ENCODE measurements at places on chromosomes 11 and 22. TPM values are rescaled to one million over a fixed set of nuclear protein-coding genes. Genes with fewer than 3 reads are reported as not detected.

DNA sequence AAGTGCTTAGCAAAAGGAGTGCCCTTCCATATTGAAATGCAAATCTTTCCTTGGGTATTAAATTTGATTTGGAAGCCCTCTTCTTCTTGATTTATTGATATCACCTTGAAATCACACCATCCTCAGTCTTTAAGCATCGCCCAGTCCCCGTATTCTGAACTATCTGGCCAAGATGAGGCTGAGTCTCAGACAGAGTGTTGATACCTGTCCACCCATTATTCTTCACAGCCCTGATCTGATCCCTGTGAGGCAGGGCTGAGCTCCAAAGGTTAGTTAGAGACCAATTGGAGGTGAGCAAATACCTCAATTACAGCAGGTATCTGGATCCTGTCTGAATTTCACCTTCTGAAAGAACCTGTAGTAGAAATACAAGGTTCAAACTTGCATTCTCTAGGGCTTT, 326.3 kb downstream of the FAT3 start:
- H3K27me3 ChIP-seq: no peaks in the 10 kb centered on the region
- no peak overlapping the region for H3K4me3 ChIP-seq
- no peak for DNase-seq
- H3K4me1 ChIP-seq: no peaks in the 10 kb centered on the region
- H3K36me3 ChIP-seq: no peaks in the 10 kb centered on the region
- H3K27ac ChIP-seq: no peak overlapping the region

- H3K27ac ChIP-seq: no peak overlapping the region
- no peaks in the 10 kb centered on the region for H3K27me3 ChIP-seq
- DNase-seq: no peak
- H3K36me3 ChIP-seq: no peaks in the 10 kb centered on the region
- H3K4me3 ChIP-seq: no peak overlapping the region
- H3K4me1 ChIP-seq: no peaks in the 10 kb centered on the region
Observed at GRCh38 chr11:18710545-18710944, 12.0 kb downstream of the TMEM86A start.

DNA sequence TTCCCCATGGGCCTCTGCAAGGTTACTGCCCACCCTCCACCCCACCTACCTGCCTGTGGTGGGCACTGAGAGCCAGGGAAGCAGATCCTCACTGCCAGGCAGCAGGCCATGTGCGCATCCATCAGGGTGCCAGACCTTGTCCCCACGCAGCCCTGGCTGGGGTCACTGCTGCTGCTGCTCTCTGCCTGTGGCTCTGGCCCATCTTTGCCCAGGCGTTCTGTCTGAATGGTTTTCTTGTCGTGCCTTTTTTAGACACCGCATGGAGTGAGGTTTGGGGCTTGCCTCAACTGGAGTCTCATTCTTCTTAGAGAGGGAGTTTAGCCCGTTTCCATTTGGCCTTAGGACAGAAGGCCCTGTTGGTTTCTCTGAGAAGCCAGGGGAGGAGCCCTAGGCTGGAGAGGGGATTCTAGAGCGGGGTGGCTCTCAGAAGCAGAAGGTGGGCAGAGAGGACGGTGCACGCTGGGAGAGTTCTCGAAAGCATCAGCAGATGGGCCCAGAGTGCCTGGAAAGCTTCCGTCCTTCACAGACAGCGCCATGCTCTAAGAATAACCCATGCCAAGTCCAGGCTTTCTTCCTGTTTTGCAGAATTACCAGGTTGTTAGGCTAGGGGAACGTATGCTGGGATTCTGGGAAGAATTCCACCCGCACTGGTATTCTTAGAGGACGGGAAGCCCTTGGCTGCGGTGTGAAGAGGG, 8.1 kb downstream of the TANGO2 start:
- no peaks in the 10 kb centered on the region for H3K4me1 ChIP-seq
- H3K27me3 ChIP-seq: no peaks in the 10 kb centered on the region

DNA sequence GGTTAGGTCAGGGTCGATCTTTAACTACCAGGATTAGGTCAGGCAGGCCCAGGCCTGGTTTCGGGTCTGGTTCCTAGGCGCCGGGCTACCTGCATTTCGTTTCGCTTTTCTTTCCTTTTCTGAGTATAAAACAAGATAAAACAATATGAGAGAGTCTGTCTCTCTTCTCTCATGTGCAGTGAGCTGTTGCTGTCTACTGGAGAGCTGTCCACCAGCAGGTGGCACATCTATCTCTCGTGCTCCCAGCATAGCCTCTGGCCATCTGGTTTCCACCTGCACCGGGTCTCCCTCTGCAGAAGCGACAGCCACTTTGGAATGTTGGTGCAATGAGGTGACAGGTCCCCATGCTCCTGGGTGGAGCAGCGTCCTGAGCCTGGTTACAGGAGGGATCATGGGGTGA, 27.6 kb downstream of the RIBC2 start:
- peak; percentile 73 for DNase-seq
- H3K4me1 ChIP-seq: no peaks in the 10 kb centered on the region
- no peaks in the 10 kb centered on the region for H3K27me3 ChIP-seq

DNA sequence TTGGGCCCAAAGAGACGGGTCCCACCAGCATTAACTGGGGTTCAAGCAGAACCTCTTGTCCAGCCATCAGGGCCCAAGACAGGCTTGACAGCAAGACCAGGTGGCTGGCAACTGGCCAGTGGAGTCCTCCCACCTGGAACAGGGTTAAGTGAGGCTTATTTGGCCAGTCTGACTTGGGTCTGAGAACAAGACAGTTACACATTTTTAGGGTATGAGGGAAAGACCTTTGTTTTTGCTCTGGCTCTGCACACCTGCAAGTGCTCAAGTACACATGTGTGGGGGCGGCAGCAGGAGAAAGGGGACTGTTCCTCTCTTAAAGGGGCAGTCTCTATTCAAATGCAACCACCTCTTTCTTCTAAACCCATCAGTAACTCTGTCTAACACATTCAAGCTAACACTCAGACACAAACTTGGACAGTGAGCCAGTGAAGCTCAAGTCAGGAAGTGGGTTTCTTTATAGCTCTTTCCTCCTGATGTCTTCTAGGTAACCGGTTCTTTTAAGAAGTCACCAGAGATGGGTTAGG, 116.2 kb downstream of the ETS1 start:
- no peaks in the 10 kb centered on the region for H3K36me3 ChIP-seq
- no peak for DNase-seq
- no peak overlapping the region for H3K4me3 ChIP-seq
- no peaks in the 10 kb centered on the region for H3K27me3 ChIP-seq
- H3K27ac ChIP-seq: peak overlapping the region; percentile 0

- no peak for DNase-seq
- H3K4me3 ChIP-seq: no peak overlapping the region
- no peak overlapping the region for H3K27ac ChIP-seq
- H3K27me3 ChIP-seq: no peaks in the 10 kb centered on the region
- no peaks in the 10 kb centered on the region for H3K4me1 ChIP-seq
Observed at GRCh38 chr11:115286614-115287013, 217.6 kb downstream of the CADM1 start.

Gene UPK3A
- total RNA-seq: not detected

Gene GALNT18
- 21.4 TPM for total RNA-seq

DNA sequence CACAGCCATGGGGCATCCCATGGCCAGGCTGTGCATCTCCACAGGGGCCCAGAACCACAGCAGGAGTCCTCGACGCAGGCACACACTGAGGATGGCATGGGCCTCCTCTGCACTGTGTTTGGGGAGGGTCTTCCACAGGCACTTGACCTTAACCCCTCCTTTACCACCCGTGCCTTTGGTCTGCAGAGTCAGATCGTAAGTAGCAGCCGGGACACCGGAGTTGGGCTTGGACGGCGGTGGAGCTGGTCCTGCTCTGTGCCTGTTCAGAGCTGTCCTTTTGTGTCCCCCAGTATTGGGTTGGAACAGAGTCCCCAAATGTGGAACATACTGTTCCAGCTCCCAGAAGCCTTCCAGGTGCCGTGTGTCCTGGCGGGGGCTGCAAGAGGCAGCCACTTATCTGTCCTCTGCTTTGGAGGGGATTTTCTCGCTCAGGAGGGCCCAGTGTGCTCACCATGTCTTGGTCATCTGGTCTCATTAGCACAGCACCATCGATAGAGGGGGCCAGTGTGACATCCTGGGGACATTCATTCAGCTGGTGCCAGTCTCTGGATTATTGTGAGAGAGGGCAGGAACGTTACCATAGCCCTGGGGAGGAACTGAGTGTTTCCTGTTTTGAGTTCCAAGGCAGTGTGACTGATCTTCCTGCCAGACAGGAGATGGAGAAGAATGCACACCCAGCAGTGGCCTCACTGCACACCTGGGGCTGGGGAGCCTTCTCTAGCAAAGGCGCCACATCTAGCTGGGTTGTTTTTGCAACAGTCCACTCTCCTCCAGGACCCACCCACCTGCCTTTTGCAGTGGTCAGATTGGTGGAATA, 12.4 kb downstream of the CRELD2 start:
- H3K27ac ChIP-seq: no peak overlapping the region
- no peaks in the 10 kb centered on the region for H3K36me3 ChIP-seq
- H3K4me3 ChIP-seq: no peak overlapping the region
- H3K4me1 ChIP-seq: no peaks in the 10 kb centered on the region

DNA sequence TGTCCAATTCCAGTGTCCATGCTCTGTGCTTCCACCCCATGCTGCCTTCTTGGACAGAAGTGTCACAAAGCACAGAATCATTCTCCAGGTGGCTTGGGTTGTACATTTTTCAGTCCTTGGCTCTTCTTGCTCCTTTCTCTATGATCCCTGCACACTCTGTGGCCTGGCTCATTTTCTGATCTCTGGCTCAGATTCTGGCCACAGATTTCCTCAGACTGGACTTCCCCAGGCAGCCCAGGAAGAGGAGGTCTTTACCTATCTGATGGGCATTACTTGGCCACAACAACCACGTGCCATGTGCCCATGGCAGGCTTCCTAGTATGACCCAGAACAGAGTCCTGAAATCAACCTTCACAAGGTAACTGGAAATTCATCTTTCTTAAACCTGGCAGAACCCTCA, 27.2 kb downstream of the SYTL2 start:
- H3K4me3 ChIP-seq: no peak overlapping the region
- no peak overlapping the region for H3K27ac ChIP-seq
- no peaks in the 10 kb centered on the region for H3K36me3 ChIP-seq
- H3K4me1 ChIP-seq: no peaks in the 10 kb centered on the region
- H3K27me3 ChIP-seq: no peaks in the 10 kb centered on the region

DNA sequence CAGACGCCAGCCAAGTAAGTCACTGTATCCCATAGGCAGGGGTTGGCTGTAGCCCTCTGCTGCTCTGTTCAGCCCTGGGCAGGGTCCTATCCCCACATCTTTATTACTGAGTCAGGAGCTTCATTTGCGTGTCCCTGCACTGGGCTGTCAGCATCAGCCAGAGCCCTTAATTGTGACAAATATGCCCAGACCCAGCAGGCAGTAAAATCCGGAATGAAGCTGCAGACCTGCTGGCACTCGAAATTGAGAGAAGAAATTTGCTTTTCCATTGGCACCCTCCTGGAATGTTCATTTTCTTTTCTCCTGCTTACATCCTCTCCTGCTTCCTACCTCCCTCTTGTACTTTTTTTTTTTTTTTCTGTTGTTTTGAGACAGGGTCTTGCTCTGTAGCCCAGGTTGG, 43.8 kb downstream of the CEP164 start:
- H3K4me1 ChIP-seq: no peaks in the 10 kb centered on the region
- H3K36me3 ChIP-seq: no peaks in the 10 kb centered on the region
- no peak overlapping the region for H3K4me3 ChIP-seq
- no peak overlapping the region for H3K27ac ChIP-seq
- DNase-seq: no peak
- H3K27me3 ChIP-seq: no peaks in the 10 kb centered on the region

GRCh38 chr11:74837191-74837590, 88.5 kb downstream of the RNF169 start:
- H3K4me1 ChIP-seq: no peaks in the 10 kb centered on the region
- H3K36me3 ChIP-seq: no peaks in the 10 kb centered on the region
- no peak overlapping the region for H3K27ac ChIP-seq
- no peak for DNase-seq

DNA sequence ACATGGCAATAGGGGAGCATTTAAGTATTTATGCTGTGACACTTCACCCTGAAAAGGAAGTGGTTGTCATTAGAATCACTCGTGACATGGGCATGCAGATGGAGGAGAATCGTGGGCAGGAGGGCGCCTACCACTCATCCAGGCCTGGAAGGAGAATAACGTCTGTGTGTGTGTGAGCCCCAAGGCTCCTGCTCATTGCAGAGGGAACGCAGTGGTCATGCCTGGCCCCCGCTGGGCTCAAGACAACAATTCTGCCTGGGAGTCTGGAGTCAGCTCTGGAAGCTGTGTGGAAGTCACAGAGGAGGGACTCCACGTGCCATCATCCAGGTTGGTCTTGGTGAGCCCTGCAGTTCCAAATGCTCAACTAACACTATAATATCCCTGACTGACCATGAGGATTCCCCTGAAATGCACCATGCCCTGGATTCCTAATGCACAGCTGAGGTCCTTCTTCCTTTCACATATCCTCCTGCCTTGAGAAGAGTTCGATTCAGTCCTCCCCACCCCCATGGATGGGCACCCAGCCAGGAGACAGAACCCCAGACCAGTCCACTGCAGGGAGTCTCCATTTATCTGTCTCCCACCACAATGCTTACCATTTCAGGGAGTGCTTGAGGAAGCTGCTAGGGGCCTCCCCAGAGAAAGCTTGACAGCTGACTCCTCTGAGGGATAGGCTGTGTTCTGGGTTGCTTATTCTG, 446.9 kb upstream of the B3GAT1 start:
- no peak for DNase-seq
- H3K4me1 ChIP-seq: no peaks in the 10 kb centered on the region
- no peaks in the 10 kb centered on the region for H3K27me3 ChIP-seq
- H3K36me3 ChIP-seq: no peaks in the 10 kb centered on the region
- no peak overlapping the region for H3K4me3 ChIP-seq

DNA sequence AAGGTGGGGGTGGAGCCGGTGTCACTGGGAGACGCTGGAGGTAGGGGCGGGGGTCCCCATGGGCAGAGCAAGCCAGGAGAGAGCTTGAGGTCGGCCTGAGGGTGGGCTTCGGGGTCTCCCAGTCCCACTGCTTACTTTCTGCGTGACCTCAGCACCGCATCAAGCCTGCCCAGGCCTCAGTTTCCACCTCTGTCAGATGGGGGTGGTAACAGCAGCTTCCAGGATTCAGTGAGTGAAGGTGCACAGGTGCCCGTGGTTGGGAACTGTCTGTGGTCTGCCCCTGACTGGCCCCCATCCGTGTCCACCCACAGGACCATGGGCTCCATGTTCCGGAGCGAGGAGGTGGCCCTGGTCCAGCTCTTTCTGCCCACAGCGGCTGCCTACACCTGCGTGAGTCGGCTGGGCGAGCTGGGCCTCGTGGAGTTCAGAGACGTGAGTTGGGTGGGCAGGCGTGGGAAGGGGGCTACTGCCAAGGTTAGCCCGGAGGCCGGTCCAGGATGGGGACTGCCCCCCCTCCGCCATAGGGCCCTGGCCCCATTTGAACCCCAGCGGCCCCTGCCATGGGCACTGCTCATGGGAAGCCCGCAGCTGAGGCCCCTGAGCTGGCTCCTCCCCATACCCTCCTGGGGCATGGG, 2.2 kb downstream of the TCIRG1 start:
- H3K27me3 ChIP-seq: no peaks in the 10 kb centered on the region
- peak; percentile 28 for DNase-seq
- peak overlapping the region; percentile 87 for H3K27ac ChIP-seq
- H3K36me3 ChIP-seq: no peaks in the 10 kb centered on the region
- H3K4me1 ChIP-seq: peaks cover 14% of the 10 kb centered on the region
- H3K4me3 ChIP-seq: peak overlapping the region; percentile 58

DNA sequence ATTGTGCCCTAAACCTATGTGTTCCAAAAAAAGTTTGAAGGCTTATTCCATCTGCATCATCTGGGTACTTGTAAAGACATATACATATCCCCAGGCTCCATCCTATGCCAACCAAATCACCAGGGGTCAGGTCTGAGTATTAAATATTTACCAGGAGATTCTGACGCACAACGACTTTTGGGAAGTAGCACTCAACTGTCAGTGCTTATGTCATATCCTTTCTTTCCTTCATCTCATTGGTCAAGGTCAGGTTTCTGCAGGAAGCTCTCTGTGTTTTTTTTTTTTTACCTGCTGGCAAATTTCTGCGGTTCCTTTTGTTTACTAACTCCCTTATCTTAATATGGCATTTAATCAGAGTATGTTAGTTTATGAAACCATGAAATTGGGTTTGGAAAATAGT, 22.5 kb upstream of the CYP2R1 start:
- no peaks in the 10 kb centered on the region for H3K36me3 ChIP-seq
- DNase-seq: no peak
- no peaks in the 10 kb centered on the region for H3K4me1 ChIP-seq
